ENCODE measurements at places on chromosomes 5 and 9.

DNA sequence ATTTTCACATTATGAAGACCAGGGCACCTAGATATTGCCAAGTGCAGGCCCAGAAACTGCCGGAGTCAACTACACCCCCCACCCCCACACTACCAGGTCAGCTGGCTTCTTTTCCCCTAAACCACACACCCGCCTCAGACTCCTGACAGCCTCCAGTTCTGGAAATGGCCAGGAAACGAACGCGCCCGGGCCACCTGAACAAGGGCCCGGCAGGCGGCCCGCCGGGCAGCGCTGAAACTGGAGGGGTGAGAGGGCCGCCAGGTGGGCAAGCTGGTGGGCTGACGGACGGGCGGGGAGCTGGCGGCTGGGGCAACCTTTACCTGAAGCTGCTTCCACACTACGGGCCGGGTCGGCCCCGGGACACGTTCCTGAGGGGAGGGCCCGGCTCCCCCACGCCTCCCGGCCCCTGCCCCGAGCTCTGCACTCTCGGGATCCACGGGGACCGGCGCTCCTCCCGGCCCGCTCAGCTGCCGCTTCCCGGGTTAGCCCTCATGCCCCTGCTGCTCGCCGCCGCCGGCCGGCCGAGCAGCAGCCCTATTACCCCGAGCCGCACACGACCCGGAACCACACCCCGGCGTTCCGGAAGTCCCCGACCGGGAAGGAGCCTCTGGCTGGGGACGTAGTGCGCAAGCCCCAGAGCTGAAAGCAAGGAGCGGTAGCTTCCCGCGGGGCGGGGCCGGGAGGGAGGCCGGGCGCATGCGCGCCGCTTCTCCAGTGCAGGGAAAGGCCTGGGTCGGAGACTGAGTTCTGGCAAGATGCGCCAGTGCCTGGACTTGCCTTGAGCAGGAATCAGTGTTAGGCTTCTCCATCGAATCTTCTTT is at the start of gene MAPKAP1:
TSS of gene MAPKAP1 (minus strand) at position 558 of the 821 bp plus-strand sequence. CDS start 34,634 bp downstream, outside the sequence.
- peak; percentile 95 for DNase-seq

DNA sequence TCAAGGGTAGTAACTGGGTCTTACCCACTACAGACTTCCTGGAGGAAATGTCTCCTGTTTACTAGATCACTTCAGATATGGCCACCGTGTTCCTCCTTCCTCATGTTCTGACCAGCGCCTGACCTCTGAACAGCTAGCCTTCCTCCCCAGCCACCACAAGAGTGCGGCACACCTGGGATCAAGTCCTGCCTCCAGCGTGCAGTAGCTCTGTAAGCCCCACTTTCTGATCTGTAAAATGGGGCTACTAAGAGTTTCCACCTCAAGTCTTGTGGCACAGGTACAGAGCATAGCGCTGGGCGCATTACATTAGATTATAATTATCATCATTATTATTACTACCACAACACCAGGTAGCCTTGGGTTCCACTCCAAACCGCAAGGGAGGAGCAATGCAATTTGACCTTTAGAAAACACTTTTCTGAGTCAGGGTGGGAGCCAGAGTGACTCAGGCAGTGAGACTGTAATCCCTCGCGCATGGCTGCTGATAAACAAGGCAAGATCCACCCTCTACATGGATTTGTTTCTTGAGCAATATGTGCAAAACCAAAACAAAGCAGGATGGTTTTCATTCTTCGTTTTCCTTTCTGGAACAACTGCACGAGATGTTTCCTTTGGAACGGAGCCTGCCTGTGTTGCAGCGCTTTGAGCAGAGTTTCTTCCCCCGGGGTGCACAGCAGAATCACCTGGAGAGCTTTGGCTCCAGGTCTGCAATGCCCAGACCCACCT is 65.0 kb upstream of the ANGPTL2 start:
- DNase-seq = no peak

DNA sequence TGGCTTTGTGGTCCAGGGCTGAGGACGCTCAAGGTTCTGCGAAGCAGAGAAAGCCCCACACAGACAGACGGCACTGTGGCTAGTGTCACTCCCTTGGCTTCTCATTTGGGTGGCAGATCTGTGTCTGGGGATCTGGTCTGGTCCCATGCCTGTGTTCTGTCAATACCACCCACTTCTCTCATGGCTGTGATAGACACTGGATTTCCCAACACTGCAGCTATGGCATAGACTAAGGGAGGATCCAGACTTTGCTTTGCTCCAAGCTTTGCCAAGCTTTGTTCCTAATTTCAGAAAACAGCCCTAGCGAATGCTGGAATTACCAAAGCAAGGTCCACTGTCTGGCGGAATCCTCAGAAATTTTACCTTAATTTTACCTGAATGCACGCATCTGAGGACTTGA is 62.1 kb downstream of the GADD45G start:
- no peak for DNase-seq

- DNase-seq = no peak
Measured at GRCh38 chr5:88244686-88245085, 24.0 kb downstream of the TMEM161B start.

DNA sequence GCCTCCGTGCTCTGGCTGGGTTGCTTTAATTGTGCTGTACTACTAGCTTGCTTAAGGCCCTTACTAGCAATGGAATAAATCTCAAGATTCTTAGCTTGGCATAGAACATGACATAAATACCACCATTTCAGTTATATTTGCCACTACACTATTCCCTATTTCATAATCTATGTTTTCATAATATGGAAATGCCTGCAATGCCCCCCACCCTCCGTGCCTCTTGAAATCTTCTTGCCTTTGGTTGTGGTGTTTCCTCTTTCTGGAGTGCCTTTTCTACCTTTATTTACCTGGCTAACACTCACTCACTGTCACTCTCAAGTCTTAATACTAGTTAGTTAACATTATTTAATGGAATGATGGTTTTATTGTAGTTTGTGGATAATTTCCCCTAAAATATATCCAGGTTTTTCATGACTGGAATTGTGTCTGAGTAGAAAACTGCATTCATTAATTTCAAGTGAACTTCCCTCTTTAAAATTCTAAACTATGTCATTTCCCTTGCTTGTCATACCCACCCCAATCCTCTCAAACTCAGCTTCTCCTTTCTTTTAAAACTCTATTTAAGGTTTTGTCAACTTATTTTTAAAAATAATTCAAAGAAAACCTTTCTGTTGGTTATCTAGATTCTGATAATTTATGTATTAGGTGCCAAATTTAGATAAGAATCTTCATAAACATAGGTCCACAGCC is 521.7 kb upstream of the DAB2 start:
- DNase-seq = no peak

- DNase-seq = no peak
Measured at GRCh38 chr5:125602184-125602583, 821.0 kb upstream of the GRAMD2B start.

GRCh38 chr9:128787659-128788058 is 606 bp downstream of the TBC1D13 start:
- DNase-seq = no peak

DNA sequence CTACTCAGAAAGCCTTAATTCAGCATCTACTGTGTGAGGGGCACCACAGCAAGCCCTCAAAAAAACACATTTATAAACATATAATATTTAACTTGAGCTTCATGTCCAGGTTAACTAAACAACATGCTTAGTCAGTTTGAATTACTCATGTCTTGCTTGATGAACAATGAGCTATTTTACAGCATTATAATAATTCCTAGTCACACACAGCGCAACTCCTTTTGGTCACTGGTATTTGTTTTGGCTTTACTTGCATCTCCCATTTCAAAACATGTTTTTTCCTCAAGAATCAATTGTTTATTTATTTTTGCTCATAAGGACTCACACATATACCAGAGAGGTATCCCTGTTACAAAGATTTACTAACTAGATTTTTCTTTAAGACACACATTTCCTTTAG is 616.7 kb upstream of the DAB2 start:
- DNase-seq = no peak

- DNase-seq = no peak
Measured at GRCh38 chr5:179558932-179559283, 8.6 kb downstream of the RUFY1 start.

GRCh38 chr5:176436656-176437055 is 11.5 kb upstream of the FAF2 start:
- DNase-seq = no peak

DNA sequence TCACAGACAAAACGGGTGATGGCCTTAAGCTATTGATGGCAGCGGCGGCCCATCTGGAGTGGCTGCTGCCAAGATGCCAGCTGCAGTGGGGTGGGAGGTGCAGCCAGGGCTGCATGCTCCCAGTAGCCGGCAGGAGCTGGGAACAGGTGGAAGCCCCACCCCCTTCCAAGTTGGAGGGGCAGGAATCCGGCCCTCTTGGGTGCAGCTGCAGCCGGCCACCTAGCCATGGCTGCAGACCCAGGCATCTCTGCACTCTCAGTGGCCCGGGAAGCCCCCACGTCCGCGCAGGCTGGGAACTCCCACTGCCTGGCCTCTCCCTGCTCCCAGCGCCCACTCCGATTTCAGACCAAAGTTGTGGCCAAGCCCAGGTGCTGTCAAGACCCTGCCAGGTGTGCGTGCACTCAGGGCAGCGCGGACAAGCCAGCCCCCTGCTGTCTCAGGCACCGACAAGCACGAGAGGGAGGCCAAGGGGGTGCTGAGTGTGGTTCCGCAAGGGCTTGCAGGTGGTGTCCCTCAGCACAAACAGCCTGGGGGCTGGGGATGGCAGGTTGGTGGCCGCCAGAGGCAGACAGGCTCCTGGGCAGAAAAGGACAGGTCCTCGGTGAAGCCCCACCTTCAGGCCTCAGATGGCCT is 115.1 kb upstream of the TSLP start:
- DNase-seq = no peak

GRCh38 chr9:35538361-35539234 is 48.7 kb downstream of the RUSC2 start:
- DNase-seq = peak; percentile 57

DNA sequence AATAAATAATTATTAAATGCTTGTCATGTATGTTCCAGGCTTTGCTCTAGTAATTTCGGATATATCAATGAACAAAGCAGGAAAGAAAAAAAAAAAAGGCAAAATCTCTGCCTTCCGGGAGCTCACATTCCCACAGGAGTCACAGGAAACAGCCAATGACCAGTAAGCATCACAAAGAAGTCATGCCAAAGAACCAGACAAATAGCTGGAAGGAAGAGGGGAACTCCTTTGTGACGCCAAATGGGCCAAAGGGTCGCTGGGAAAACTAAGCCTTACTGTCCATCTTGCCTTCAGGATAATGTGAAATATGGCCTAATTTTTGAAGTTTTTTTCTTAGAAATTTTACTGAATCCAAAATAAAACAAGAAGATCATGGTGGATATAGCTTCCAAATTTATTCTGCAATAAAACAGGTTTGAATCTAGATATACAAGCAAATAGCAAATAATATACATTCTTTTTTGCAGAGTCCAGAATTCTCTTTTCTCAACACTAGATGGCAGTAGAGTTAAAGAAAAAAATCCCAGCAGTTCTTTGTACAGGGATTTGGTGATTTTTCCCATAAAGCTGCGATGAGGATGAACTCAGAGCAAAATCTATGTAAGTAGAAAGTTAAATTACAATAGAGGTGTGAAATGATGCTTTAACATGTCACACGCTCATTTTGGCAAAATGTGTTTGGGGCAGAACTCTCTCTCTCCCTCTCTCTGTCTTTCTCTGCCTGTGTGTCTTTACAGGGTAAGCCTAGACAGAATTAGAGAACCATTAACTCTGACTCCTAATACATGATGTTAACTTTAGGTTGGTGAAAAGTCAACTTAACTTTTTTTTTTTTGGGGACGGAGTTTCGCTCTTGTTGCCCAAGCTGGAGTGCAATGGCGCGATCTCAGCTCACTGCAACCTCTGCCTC is 60.0 kb upstream of the TUT7 start:
- no peak for DNase-seq

GRCh38 chr5:39057734-39058133 is 16.5 kb downstream of the RICTOR start:
- no peak for DNase-seq

- DNase-seq = no peak
Measured at GRCh38 chr5:8730194-8730593, 815.7 kb downstream of the SEMA5A start.

DNA sequence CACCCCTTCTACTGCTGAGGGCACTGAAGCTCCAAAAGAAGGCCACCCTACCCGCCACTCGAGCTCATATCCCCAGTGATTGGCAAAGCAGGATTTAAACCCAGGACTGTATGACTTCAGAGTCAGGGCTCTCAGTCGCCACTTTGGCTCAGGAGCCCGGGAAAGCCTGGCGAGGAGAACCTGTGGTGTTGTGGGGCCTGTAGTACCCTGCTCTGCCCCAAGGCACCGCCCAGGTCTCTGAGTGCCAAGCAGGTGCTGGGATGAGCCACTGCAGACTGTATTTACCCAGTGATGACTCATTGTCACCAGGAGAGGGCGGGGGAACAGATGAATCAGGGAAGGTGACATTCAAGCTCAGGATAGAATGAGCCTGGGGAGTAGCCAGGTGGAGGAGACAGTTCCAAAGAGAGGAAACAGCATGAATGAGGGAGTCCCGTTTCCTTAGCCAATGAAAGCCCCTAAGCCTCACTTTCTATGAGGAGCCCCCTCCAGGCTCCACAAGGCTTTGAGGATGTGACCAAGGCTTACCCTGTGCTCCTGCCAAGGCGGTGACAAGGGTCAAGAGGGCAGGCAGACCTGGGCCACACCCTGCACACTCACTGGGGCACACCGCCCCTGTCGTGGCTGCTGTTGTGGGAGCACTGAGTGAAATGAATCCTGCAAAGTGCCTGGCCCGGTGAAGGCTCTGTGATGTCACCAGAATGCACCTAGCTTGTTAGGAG is 17.8 kb upstream of the DPM2 start:
- no peak for DNase-seq

DNA sequence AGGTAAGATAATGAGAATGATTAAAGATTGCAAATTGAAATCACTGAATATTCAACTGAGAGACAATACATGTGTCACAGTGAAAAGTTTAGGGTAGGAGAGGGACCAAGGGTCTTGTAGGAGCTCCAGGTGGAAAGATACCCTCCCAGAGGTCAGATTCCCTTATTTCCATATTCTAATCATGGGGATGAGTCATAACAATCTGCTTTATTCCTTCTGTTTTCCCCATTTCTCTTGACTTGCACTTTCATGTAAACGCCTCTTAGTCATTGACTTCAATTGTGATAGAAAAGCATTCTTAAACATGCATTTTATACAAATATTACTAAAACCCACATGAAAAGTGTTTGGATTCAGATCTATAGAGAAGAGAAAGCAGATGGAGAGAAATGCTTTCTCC is 81.3 kb upstream of the CTSL start:
- no peak for DNase-seq

- DNase-seq = no peak
Measured at GRCh38 chr9:20264896-20265295, 357.4 kb downstream of the MLLT3 start.

- DNase-seq = no peak
Measured at GRCh38 chr9:81182431-81182830, 506.9 kb downstream of the TLE1 start.

- DNase-seq = no peak
Measured at GRCh38 chr5:163506726-163507125, 1.3 kb downstream of the MAT2B start.

All from neural crest cell (in vitro differentiated cells).